ENCODE measurements at places on chromosomes 3 and 15. TPM values are rescaled to one million over a fixed set of nuclear protein-coding genes. Genes with fewer than 3 reads are reported as not detected.

MITF gene
- total RNA-seq: 3.7 TPM

PPARG gene
- 5.4 TPM for total RNA-seq

GABRR3 gene
- total RNA-seq: not detected

PLA2G4E gene
- total RNA-seq: not detected

FBXL22 gene
- total RNA-seq: 0.56 TPM

SH2D7 gene
- total RNA-seq: not detected

CHL1 gene
- total RNA-seq: 0.06 TPM

MUSTN1 gene
- total RNA-seq: 9.9 TPM

LSM3 gene
- 6.3 TPM for total RNA-seq

DNA sequence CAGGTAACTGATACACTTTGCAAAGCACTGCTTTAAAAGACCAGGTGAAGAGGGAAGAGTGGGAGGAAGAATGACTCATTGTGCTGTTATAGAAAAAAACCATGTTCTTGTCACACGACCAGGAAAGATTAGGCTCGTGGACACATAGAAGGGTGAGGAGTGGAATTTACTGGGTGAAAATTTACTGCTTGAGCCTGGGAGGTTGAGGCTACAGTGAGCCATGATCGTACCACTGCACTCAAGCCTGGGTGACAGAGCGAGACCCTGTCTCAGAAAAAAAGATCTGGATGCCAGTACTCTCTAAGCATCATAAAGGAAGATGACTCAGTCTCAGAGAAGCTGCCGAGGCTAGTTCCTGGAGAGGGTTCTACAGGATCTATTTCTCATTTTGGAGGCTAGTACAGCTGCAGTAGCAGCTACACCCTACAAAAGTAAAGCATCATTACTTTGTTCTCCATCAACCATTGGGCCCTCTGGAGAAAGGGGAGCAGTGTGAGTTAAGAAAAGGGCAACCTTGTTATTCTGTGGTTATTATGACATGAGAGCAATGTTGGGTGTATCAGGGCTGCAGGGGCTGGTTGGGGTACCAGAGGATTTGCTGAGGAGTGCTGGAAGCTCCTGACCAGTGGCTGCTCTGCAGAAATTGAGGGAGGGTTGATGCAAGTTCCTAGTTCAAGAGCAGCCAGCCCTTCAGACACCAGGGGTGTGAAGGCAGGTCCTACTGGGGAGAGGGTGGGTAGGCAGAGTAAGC lies 75.4 kb downstream of the CMTM8 start:
- no peak overlapping the region for H3K27ac ChIP-seq
- no peaks in the 10 kb centered on the region for H3K4me1 ChIP-seq
- H3K36me3 ChIP-seq: no peaks in the 10 kb centered on the region
- no peak overlapping the region for H3K4me3 ChIP-seq
- no peak for DNase-seq
- H3K27me3 ChIP-seq: no peaks in the 10 kb centered on the region

DNA sequence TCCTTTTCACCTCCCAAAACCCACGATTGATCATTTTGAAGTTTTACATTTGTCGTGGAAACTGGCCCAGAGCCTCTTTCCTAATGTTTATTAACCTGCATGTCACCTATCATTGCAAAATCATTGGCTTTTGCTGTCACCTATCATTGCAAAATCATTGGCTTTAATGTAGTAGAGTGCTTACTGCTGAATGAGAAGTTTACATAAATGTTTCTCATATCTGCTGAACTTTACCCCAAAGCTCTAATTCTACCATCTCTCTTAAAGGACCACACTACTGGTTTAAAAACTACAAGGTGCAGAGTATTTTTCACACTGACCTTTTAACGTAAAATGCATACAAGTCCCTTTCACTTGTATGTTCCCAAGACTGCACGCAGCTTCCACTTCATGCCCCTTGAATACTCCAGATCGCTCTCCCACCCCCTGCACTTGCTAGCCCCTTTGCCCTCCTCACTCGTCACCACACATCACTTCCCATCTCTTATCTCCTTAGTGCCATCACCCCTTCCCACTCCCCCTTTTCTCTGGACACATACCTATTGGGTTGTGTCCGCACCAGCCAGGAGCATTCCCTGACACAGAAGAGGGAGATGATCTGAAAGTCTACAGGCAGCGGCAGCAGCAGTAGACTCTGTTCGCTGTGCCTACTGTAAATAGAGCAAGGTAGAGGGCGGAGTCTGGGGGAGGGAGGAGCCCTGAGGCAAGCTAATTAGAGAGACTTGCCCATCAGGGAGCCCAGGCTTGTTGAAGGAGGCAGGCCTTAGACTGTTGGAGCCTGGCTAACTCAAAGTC lies 30.2 kb upstream of the ATOSA start:
- DNase-seq: peak; percentile 84
- H3K4me1 ChIP-seq: no peaks in the 10 kb centered on the region
- H3K36me3 ChIP-seq: no peaks in the 10 kb centered on the region

DNA sequence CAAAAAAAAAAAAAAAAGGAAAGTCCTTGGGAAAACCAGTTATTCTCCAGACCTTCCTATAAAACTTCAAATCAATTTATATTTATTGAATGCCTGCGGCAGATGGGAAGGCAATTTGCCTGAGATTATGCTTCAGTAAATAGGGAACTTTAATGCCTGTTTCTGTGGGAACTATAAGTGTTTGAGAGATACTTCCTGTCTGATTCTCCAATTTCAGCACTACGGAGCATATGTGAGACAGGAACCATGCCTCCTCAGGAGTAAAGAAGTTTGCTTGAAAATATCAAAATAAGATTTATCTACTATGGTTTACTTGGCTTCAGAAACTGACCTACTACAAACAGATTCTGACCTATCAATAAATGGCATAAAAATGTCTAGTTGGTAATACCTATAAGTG lies 135.5 kb downstream of the CBLB start:
- H3K36me3 ChIP-seq: no peaks in the 10 kb centered on the region
- no peaks in the 10 kb centered on the region for H3K27me3 ChIP-seq
- H3K27ac ChIP-seq: no peak overlapping the region

DNA sequence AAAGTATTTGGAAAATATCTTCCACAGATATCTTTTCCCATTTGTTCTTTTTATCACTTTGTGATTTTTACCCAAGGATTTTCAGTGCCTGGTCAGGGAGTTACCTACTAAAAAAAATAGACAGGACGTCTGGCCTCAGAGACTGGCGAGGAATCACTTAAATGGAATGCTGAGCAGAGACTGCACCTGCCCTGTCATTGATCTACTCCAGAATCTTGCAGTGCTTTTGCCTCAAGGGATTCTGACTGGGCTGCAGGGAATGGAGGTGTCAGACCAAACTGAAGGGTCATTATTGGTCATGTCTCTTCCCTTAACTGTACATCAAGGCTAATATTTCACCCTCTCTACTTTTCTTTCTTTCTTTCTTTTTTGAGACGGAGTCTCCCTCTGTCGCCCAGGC lies 12.1 kb upstream of the RYR3 start:
- H3K36me3 ChIP-seq: no peaks in the 10 kb centered on the region
- H3K27ac ChIP-seq: no peak overlapping the region
- DNase-seq: no peak
- no peaks in the 10 kb centered on the region for H3K27me3 ChIP-seq
- no peak overlapping the region for H3K4me3 ChIP-seq

GRCh38 chr3:51974963-51975851 lies at the start of gene ABHD14A:
TSS of gene ABHD14A (plus strand) at chr3:51975064. CDS start at chr3:51975136, 72 bp downstream.
- peak within 1 kb of the TSS; percentile 84 for H3K4me3 ChIP-seq
- H3K4me1 ChIP-seq: no peaks in the 10 kb centered on the region
- H3K36me3 ChIP-seq: no peaks in the 10 kb centered on the region
- peak within 1 kb of the TSS; percentile 86 for H3K27ac ChIP-seq

- no peaks in the 10 kb centered on the region for H3K36me3 ChIP-seq
- DNase-seq: no peak
- H3K4me3 ChIP-seq: no peak overlapping the region
- no peak overlapping the region for H3K27ac ChIP-seq
- no peaks in the 10 kb centered on the region for H3K27me3 ChIP-seq
- peaks cover 14% of the 10 kb centered on the region for H3K4me1 ChIP-seq
These were observed 401.5 kb upstream of the PROK2 start for GRCh38 chr3:72186400-72186855.

GRCh38 chr3:189142527-189142926 lies 29.2 kb upstream of the TPRG1 start:
- no peaks in the 10 kb centered on the region for H3K36me3 ChIP-seq
- H3K4me3 ChIP-seq: no peak overlapping the region
- no peaks in the 10 kb centered on the region for H3K27me3 ChIP-seq
- DNase-seq: no peak

DNA sequence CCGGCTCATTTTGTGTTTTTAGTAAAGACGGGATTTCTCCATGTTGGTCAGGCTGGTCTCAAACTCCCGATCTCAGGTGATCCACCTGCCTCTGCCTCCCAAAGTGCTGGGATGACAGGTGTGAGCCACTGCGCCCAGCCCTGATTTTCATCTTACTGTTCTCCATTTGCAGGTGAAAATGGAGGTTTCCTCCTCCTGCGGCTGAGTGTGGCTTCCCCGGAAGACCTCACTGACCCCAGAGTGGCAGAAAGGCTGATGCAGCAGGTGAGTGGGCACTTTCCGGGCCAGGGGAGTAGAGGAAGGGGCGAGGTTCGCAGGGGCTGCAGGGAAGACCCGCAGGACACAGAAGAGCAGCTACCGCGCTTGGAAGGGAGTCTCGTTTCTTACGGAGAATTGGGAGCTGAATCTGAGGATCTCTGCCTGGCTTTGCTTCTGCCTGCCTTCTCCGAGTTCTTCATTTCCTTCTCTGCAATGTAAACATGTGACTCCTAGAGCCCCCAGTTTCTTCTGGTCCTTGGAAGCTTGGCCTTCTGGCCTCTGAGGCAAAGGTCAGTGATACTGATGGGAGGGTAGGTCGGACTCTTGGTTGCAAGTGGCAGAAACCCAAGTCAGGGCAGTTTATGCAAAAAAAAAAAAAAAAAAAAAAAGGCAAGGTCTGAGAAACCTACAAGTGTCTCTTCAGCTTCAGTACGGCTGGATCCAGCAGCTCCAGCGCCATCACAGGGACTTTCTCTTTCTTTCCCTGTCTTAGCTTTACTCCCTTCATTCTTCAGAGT lies 8.9 kb downstream of the MUC20 start:
- H3K4me1 ChIP-seq: peaks cover 5% of the 10 kb centered on the region
- H3K27ac ChIP-seq: no peak overlapping the region
- peaks cover 35% of the 10 kb centered on the region for H3K36me3 ChIP-seq
- peak; percentile 20 for DNase-seq

- H3K36me3 ChIP-seq: no peaks in the 10 kb centered on the region
- no peaks in the 10 kb centered on the region for H3K27me3 ChIP-seq
- H3K4me1 ChIP-seq: no peaks in the 10 kb centered on the region
- no peak overlapping the region for H3K27ac ChIP-seq
These were observed 745.6 kb downstream of the VGLL3 start for GRCh38 chr3:86245360-86245759.

DNA sequence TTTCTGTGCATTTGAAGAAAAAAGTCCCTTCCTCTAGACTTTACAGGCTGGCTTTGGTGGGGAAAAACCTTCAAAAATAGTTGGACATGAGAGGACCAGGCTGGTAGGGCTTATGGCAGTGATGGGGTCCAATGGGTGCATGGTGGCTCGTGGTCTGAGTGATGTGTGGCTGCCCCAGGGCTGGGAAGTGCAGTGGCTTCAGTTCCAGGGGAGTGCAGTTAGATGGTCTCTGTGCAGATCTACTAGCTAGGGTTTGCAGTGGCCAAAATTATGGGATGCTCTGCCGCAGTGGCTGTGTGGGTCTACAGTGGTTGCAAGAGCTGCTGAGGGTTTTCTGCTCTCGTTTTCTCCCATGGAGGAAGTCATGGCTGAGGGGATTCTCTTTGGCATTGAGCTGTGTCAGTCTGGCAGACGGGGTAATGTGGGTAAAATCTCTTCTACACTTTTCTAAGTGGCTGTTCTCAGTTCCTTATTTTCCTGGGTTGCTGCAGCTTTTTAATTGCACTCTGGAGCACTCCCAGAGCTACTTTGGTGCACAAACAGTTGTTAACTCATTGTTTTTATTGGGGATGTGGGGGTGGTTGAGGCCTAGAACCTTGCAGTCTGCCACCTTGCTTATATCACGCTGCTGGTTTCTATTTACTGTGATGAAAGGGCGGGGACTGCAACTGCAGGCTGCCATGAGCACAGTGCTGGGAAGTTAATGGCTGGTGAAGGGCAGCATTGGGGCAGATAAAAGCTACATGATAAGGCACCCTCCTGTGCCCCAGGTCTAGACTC lies 1324.6 kb downstream of the NSUN3 start:
- no peak overlapping the region for H3K4me3 ChIP-seq
- H3K36me3 ChIP-seq: no peaks in the 10 kb centered on the region

GRCh38 chr3:9878700-9879099 lies 1.4 kb downstream of the CIDEC start:
- no peaks in the 10 kb centered on the region for H3K4me1 ChIP-seq
- DNase-seq: peak; percentile 56
- H3K36me3 ChIP-seq: no peaks in the 10 kb centered on the region
- H3K4me3 ChIP-seq: no peak overlapping the region
- no peaks in the 10 kb centered on the region for H3K27me3 ChIP-seq

GRCh38 chr3:186118692-186119091 lies 9.8 kb upstream of the ETV5 start:
- DNase-seq: no peak
- H3K4me1 ChIP-seq: no peaks in the 10 kb centered on the region
- no peaks in the 10 kb centered on the region for H3K36me3 ChIP-seq

DNA sequence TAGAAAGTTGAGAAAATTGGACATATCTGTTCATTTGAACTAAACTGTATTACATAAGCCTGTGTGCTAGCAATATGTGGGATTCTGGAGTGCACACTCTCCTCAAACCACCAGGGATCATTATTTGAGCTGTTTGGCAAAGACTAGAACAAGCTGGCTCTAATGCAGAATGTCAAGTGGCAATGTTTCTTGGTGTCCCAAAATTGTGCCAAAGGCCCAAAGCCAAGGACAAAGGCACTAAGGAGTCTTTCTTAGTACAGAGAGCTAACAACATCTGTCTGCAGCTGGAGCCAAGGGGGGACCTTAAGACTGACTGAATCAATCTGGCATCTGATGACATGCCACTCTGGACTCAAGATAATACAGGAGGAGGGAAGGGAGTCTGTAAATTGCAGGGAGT lies 76.7 kb upstream of the STRIT1 start:
- no peaks in the 10 kb centered on the region for H3K36me3 ChIP-seq
- H3K27me3 ChIP-seq: no peaks in the 10 kb centered on the region
- H3K27ac ChIP-seq: no peak overlapping the region
- H3K4me1 ChIP-seq: no peaks in the 10 kb centered on the region
- no peak overlapping the region for H3K4me3 ChIP-seq

DNA sequence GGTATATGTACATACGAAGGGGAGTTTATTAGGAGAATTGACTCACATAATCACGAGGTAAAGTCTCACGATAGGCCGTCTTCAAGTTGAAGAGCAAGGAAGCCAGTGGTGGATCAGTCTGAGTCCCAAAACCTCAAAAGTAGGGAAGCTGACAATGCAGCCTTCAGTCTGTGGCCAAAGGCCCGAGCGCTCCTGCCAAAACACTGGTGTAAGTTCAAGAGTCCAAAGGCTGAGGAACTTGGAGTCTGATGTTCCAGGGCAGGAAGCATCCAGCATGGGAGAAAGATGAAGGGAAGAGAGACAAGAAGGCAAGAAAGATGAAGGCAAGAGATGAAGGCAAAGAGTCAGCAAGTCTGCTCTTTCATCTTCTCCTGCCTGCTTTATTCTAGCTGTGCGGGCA lies 16.8 kb upstream of the LRRN1 start:
- no peak overlapping the region for H3K4me3 ChIP-seq
- H3K36me3 ChIP-seq: no peaks in the 10 kb centered on the region
- no peak overlapping the region for H3K27ac ChIP-seq
- H3K27me3 ChIP-seq: no peaks in the 10 kb centered on the region
